Urinary bladder (tissue), 4 donors: ENCODE measurements at places on chromosomes 16 and 17. TPM values are rescaled to one million over a fixed set of nuclear protein-coding genes. Genes with fewer than 3 reads are reported as not detected.

Gene GUCY2D
- total RNA-seq = not detected

Gene KRTAP4-7
- not detected for total RNA-seq

Gene SPATA22
- total RNA-seq = 1.0 TPM

Gene FXR2
- total RNA-seq = 26.2 TPM

Gene ARL5C
- 0.37 TPM for total RNA-seq

Gene NUDT7
- total RNA-seq = 11.6 TPM

Gene ADAP2
- 15.1 TPM for total RNA-seq

Gene SCGB1C2
- not detected for total RNA-seq

Gene WSCD1
- 6.8 TPM for total RNA-seq

Gene LGALS9B
- total RNA-seq = not detected

Gene TBC1D3
- total RNA-seq = not detected

Gene MT1M
- 0.48 TPM for total RNA-seq

Gene CIBAR2
- total RNA-seq = not detected

Gene USP6
- 0.85 TPM for total RNA-seq

Gene HBM
- total RNA-seq = 14.8 TPM

Gene TP53TG3F
- not detected for total RNA-seq

Gene ITGAX
- 2.2 TPM for total RNA-seq

Gene TBC1D26
- 1.3 TPM for total RNA-seq

Gene ZNF75A
- 45.4 TPM for total RNA-seq

Gene IL34
- 10.6 TPM for total RNA-seq

Gene ITGAD
- total RNA-seq = 0.21 TPM

Gene KRTAP17-1
- not detected for total RNA-seq

Gene NIP7
- 16.0 TPM for total RNA-seq

Gene GNG13
- total RNA-seq = not detected

Gene ASPHD1
- total RNA-seq = 0.16 TPM

Gene BCAR1
- 24.0 TPM for total RNA-seq

Gene PABPN1L
- not detected for total RNA-seq

Gene CEMP1
- total RNA-seq = not detected

Gene GRAP
- 4.5 TPM for total RNA-seq

Gene KRT25
- not detected for total RNA-seq

Gene STXBP4
- 45.4 TPM for total RNA-seq

Gene TAC4
- total RNA-seq = 0.63 TPM

Gene PDILT
- total RNA-seq = not detected
